ENCODE measurements at places on chromosomes 11 and 22.

- DNase-seq, result no peak
Measured at GRCh38 chr22:45422237-45422983, 8.9 kb downstream of the RIBC2 start.

DNA sequence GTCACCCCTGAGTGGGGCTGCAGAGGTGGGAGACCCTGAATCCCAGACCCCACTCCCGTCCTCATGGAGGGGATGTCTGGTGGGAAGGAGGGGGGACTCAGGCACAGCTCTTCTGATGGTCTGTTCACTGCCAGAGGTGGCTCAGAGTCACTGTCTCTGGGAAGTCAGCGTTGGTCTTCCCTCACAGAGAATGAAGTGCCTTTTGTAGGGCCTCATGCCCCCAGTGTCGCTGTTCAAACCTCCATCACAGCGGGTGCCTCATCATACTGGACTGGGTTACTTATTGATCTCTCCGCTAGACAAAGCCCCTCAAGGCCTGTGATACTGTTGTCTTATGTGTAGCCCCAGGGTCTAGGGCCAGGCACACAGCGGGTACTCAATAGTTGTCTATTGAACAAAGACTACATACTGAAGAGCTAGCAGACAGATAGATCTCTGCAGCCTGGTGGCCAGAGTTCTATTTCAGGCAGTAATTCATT lies 41.3 kb downstream of the CD6 start:
- DNase-seq, result no peak

DNA sequence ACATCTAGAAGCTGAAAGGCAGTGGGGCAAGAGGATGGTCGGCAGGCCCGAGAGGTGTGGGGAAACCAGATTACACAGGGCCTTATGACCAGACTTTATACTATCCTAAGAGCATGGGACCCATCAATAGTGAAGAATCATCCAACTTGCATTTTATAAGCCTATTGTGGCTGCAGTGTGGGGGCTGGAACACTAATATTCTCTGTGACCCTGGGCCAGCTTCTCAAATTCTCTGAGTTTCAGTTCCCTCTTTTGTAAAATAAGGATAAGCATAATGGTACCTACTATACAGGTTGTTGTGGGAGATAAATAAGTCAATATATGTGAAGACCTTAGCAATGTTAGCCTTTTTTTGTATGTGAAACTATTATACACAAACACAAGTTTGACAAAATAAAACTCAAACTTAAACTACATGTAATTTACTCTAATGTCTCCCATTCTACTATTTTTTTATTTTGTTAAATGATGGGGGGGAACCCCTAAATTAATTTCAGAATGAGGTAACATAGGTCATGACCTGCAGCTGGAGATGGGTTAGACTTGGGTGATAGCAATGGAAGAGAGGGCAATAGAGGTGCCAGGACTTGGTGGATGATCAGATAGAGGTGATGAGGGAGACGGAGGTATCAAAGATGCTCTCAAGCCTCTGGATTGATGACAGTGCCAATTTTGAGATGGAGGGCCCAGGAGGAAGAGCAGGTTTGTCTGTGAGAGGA lies 30.1 kb downstream of the SMCO4 start:
- DNase-seq, result no peak

DNA sequence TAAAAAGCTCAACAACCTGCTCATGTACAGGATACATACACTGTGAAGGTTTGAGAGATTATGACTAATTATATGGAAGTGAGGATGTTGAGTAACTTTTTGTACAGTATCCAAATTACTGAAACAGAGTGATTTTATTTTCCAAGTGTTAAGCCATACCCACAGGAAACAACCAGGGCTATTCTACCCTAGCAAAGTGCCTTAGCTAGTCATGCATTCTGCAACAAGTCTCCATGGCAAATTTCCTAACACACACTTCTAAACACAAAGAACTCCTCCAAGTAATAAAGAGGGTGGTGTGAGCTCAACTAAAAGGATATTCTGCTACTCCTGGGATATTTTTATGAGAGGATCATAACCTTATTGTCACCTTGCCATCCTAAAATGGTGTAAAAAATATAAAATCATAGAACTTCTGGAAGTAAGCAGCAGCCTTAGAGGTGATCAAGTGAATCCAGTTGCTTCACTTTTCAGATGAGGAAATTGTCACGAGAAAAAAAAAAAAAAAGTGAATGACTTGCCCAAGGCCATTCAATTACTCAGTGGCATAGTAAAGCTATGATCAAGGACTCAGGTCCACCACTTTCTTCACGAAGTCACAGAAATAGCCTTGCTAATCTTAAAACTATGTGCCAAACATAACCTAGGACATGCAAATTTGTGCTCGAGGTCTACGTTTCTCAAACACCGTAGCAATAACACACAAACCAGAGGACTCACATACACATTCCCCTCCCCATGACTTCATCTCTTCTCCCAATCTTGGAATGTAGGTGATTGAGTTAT lies 4.2 kb downstream of the LGR4 start:
- no peak for DNase-seq

DNA sequence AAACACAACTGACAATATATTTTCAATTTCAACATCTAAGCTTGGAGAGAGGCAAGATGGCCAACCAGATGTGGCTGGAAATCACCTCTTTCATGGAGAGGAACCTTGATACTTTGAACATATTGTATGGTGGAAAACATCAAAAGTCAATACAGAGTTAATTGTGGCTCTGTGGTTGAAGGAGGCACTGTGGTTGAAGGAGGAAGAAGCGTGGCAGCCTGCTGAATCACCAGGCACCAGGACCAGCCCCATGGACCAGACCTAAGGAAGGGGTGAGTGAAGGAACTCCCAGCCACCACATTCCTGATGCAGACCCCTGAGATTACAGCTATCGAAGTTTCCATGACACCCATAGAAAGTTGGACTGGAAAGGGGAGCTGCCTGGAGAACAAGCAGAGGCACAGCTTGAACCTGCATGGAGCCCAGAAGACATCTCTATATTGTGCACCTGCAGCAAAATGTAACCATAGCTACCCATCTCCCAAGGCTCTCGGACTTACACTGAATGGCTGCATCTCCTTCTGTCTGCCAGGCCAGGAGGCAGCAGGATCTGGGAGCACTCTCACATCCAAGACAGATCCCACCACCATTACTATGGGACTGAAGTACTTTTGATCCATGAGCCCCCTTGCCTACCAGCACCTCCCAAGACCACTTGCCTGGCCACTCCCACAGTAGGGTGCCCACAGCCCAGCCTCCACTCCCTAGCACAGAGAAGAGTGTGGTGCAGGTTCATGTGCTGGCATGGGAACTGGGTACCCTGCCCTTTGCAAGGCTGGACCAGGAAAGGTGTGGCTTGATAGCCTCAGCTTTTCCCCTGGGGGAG lies 79.8 kb upstream of the SC5D start:
- no peak for DNase-seq

Data from putamen (tissue), 1 donor.